ENCODE measurements at places on chromosomes 1 and 21. TPM values are rescaled to one million over a fixed set of nuclear protein-coding genes. Genes with fewer than 3 reads are reported as not detected.

The KRTAP19-3 gene
- not detected for polyA plus RNA-seq

The OPTC gene
- polyA plus RNA-seq: not detected

The REG4 gene
- not detected for polyA plus RNA-seq

The LRRIQ3 gene
- 0.16 TPM for polyA plus RNA-seq

The TMEM200B gene
- polyA plus RNA-seq: 0.67 TPM

DNA sequence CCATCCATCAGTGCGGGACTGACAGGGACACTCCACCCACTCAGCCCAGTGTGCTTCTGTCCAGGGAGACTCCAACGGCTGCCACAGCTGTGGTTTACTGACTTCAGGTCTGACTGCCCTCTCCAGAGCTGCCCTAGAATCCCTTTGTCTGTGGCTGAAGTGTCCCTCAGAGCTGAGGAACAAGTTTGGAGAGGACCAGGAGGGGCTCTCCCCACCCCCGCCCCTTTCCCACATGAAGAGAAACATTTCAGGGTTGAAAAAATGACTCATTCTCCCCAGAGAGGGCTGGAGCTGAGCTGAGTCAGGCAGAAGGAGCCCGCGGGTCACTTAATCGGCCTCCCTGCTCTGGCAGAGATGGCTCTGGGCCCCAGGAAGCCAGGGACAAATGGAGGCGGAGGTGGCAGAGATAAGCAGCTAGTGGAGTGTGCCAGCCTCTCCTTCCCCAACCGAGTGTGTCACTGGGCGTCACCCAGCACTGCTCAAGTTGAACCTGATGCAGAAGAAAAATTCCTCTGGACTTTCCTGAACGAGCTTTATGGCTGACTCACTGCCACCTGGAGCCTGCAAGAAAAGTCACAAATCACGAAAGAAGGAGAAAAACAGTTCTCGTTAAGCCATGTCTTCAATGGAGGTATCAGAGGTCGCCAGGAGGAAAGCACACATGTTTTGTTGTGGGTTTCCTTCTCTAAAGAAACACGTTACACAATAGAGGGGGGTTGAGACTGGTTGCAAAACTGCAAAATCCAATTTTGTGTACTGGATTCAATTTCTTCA, 34.3 kb upstream of the ECE1 start:
- peak; percentile 93 for DNase-seq

DNA sequence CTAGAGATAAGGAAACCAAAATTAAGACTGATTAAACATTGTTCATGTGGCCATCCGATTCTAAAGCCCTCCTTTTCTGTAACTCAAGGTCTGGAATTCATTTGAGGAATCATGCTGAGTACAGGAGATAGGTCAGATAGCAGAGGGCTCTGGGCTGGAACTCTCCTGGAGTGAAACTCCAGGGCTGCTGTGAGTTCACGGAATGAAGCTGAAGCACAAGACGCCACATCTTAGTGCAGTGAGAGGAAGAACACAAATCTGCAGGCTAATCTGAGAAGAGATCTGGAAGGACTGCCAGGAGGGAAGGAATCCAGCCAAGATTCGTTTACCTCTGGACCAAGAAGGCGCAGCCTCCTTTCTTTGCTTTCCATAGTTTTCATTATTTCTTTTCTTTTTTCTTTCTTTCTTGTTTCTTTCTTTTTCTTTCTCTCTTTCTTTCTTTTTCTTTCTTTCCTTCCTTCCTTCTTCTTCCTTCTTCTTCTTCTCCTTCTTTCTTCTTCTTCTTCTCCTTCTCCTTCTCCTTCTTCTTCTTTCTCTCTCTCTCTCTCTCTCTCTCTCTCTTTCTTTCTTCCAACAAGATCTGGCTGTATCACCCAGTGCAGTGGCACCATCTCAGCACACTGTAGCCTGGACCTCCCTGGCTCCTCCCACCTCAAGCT, 74.8 kb upstream of the ATP1B1 start:
- no peak for DNase-seq

GRCh38 chr1:176692431-176692830, 229.5 kb downstream of the PAPPA2 start:
- no peak for DNase-seq

DNA sequence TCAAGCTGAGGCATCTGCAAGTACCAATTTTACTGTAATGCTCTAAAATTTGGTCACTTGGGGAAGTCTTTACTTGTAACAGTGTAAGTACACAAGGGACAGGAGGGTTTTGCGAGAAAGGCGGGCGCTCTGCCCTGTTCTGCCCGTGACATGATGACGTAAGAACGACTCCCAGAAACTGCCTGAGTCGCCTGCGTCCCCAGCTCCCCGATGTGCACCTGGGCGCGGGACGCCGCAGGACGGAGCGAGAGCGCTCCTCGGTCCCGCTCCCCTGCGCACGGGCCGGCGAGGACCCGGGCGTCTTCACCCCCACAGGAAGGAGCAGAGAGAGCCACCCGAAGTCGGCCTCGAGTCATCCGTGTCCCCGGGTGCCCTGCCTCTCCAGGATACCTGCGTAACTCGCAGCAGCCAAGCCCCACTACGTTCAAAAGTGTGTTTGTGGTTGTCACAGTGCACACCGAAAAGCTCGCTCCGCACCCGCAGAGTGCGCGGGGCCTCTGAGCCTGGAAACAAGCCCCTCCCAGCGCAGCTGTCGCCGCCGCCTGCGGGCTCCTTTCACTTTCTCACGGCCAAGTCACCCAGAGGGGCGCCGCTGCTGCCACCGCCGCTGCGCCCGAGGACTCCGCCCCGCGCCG, 3.3 kb upstream of the ZBTB18 start:
- DNase-seq: no peak
